ENCODE measurements at places on chromosomes 4 and X.

- peak; percentile 55 for DNase-seq
Measured at GRCh38 chr4:121720109-121720508, 23.3 kb upstream of the ANXA5 start.

GRCh38 chrX:134002921-134003615 lies 17.7 kb upstream of the GPC3 start:
- DNase-seq: no peak

DNA sequence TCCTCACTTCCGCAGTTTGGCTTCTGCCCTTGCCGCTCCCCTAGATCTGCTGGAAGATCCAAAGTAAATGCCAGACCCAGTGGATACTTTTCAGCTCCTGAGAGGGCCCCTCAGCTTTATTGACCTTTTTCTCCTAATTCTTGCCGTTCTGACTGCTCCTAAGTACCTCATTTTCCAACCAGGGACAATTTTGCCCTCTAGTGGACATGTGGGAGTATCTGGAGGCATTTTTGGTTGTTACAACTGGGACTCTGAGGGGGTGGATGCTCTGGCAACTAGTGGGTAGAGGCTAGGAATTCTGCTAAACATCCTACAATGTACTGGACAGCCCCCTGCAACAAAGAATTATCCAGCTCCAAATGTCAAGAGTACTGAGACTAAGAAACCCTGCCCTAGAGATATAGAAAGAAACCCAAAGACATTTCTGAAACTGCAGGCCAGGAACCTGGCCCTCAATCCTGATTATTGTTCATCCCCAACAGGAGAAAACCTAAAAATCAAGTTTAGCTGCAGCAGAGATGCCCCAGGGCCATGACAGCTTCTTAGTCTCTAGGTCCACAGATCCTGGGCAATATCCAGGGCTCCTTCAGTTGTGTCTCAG lies 3.4 kb downstream of the TEX13B start:
- peak; percentile 23 for DNase-seq

DNA sequence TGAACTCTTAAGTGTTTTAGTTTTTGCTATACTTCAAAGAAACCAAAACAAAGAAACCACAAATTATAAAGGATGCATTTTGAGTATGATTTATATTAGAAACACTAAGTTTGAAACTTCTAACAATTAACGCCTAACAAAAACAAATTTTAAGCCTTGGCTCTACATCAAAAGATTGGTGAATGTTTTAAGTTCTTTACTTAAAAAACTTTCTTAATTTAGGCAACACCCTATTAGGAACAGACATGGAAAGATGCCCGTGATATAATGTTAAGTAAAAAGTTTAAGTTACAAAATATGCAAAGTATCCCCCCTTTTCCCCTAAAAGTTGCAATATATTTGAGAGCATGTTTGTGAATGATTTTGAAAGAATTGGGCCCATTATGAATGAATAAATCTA lies 21.2 kb downstream of the PROM1 start:
- DNase-seq: no peak

DNA sequence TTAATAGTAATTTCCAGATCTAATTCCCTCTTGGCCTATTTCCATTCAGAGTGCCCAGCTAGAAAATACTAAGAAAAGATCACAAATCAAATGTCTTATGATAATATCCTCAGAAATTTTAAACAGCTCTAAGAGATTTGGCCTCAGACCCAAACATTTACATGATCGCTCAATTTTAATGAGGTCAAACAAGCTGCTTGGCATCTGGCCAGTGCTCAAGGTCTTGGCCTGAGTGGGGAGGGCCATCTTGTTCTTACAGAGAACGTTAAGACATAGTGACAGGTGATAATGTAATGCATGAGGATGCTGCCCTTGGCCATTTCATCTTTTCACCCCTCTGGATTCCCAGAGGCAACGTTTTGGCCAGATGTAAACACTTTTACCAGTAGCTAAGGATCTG lies 159.2 kb upstream of the SLC7A11 start:
- peak; percentile 40 for DNase-seq

DNA sequence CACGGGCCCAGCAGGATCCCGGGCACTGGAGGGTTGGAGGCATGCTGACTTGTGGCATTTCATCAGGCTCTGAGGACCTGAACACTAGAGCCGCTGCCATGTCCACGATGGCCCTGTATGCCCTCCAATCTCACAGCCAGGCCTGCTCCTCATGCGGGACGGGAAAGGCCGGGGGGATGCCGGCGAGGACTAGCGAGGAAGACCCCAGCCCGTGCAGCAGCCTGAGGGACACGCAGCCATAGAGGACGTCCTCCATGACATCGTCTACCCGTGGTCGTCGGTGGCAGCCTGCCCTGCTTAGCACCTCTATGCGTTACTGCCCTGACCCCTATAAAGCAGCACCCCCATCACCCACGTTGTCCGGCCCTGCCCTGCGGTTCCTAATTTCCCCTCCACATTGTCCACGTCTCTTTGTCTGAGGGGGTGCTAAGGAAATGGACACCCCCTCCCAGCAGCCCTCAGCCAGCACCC lies 32.6 kb downstream of the HMX1 start:
- DNase-seq: no peak

- no peak for DNase-seq
Measured at GRCh38 chr4:138238521-138239292, 3.4 kb downstream of the SLC7A11 start.

DNA sequence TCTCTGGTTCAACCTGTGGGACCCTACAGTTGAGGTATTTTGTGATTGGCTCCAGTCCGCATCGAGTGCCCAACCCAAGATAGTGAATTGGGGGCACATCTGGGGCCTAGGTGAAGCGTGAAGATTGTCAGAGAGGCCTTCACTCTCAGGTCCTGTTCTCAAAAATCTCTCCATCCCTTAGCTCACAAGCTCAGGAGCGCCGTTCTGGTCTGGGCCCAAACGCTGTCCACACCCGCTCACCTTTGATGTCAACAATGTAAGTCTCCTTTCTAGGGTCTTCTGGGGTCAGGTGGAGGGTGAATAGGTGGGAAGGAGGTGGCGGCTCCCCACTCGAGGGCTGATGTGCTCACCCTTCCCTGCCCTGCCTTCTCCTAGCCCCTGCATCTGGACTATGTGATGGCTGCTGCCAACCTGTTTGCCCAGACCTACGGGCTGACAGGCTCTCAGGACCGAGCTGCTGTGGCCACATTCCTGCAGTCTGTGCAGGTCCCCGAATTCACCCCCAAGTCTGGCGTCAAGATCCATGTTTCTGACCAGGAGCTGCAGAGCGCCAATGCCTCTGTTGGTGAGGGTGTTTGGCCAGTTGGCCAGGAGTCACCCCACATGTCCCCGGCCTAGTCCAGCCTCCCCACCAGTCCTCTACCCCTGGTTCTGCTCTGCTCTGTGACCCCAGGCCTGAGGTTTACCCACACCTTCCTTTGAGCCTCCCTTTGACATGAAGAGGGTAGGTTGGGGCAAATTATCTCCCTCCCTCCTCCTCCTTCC lies 7.6 kb upstream of the CDK16 start:
- DNase-seq: no peak

DNA sequence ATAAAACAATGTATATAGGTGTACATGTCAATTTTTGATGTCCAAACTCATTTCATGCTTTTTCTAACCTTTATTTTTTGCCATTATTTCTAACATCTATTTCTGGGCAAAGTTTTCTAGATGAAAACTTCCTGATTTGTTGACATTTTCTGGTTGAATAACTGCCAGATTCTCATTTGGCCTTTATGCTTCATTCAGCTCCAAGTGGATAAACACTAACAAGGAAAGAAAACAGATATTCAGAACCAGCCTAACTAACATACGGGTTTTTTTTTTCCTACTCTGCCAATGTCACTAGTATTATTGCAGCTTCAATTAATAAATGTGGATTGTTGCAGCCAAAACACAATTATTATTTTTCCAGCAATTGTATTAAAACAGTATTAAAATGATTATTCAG lies 50.9 kb upstream of the RAP1GDS1 start:
- DNase-seq: no peak

- DNase-seq: peak; percentile 71
Measured at GRCh38 chrX:48971249-48972219, at the start of gene KCND1. TSS of gene KCND1 (minus strand) at chrX:48971844. CDS start at chrX:48970271, 1,573 bp downstream.

- peak; percentile 25 for DNase-seq
Measured at GRCh38 chrX:111100191-111100590, 4.2 kb downstream of the PAK3 start.

GRCh38 chr4:172584816-172585215 lies 583.8 kb upstream of the GALNT7 start:
- no peak for DNase-seq

DNA sequence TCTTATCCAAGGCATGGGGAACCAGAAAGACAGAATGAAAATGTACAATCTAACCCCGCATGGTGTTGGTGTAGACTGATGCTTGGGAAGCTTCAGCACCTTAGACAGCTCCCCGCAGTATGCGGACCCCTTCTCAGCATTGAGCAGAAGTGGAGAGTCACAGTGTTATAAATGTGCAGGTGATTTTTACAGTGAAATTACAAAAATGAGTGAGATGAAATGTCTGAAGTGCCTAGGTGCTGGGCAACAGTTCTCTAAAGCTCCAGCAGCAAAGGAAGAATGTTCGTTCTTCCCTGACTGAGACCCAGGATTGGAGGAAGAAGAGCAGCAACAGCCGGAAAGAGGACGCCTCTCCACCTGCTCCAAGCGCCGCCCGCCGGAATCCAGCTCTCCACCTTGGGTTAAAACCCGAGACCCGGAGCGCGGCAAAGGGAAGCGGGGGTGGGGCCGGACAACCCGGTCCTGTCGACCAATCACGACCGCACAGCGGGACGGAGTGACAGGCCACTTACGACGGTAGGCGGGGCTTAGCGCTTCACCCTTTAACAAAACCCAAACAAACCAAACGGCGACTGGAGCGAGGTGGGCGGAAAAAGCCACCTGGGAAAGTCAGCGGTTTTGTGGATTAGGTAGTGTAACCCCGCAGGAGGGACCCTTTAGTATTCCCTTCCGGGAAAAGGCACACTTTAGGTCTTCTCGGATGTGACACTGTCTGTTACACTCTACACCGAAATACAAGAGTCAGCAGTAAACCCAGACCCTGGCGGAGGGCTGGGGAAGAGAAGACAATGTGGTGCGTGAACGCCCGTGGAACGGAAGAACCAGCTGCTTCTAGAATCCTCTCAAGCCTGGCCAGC lies at the start of gene GLRA3:
GLRA3 (minus strand) TSS at position 403 of the 857 bp plus-strand sequence. CDS start 436 bp downstream, outside the sequence.
- peak; percentile 10 for DNase-seq

- no peak for DNase-seq
Measured at GRCh38 chrX:125532411-125533089, 212.9 kb downstream of the TEX13C start.

GRCh38 chrX:108134724-108135123 lies 43.1 kb downstream of the ATG4A start:
- no peak for DNase-seq

- DNase-seq: no peak
Measured at GRCh38 chrX:100674705-100675104, 30.7 kb downstream of the SRPX2 start.

DNA sequence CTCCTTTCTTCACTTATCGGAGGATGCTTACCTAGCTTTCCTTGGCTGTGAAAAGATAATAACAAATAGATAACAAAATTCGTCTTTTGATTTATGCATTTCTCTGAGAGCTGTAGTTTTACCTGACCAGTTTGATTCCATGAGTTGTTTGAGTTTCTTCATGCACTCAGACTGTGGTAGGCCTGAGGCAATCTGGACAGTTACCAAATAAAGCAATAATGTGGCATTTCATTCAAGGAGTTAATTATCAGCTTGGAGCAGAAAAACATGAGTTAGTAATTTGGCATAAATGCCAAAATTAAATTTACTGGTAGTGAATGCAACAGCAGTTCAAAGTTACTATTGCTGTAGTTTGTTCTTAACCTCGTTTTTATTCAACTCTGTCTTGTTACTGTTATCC lies 53.5 kb downstream of the FABP2 start:
- DNase-seq: peak; percentile 42

DNA sequence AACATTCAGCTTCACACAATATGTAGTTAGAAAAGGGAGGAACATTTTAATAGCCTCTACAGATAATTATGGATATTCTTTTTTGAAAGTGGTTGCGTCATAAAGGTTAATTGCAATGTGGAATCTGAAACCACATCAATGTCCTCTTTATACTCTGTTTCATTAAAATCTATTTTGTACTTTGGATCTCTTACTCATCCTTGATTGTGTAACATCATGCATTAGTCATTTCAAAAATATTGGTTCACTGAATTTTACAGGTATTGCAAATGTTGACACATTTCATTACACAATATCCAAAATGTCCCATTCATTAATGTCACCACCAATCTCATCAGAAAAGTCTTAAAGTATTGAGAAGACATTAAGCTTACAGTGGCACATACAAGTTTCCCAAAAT lies 62.7 kb upstream of the USP9X start:
- DNase-seq: peak; percentile 45

DNA sequence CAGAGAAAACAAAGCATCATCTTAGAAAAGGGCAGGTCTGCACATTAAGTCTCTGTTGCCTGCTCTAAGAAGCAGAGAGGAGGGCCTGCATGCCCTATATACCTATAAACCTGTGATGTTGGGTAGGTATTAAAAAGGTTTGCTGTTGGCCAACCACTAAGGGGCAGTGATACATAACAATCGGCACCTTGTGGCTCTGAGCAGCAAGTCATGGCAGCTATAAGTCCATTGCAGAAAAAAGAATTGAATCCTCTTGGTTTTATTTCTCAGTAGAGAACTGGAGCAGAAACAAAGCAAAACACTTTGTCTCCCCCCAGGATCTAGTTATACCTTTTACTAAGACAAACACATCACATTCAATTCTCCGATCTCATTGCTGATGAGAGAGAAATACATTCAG lies 1364.4 kb downstream of the STIM2 start:
- DNase-seq: peak; percentile 71

- no peak for DNase-seq
Measured at GRCh38 chrX:113136836-113137235, 296.2 kb upstream of the AMOT start.

- no peak for DNase-seq
Measured at GRCh38 chr4:168839758-168840391, 170.2 kb downstream of the CBR4 start.

GRCh38 chr4:155973639-155974475 lies 20.2 kb upstream of the CTSO start:
- peak; percentile 39 for DNase-seq

- DNase-seq: no peak
Measured at GRCh38 chr4:110867251-110867960, 244.5 kb upstream of the PITX2 start.

GRCh38 chr4:26334366-26334765 lies 13.6 kb downstream of the RBPJ start:
- no peak for DNase-seq

DNA sequence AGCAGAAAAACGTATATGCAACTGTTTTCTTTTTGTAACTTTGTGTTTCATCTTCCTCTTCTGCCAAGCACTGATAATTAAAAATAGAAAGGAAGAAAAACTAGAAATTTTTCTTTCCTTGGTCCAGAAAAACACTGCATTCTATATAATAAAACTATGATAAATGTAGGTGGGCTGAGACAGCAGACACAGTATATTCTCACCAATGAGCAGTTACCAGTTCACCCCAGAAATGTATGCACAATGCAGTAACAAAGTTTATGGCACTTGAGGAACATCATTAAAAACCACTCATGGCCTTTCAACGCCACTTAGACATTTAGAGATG lies 79.4 kb downstream of the FAT1 start:
- no peak for DNase-seq

DNA sequence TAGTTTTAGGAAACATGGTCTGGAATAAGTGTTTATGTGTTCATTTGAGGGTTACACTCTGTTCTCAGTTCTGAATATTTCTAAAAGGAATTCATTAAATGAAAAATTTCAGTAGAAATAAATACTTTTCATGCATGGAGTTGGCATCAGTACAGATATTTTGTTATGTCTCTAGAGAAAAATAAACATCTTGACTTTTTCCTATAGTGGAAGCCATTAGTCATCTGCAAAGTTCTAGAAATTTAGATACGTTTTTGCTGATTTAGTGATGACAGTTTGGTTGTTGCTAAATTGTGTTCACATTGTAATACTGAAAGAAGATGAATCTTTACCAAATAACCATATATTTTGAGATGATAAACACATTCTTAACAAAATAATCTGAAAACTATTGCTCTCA lies 268.2 kb upstream of the TEX13A start:
- no peak for DNase-seq

Data from EH (cell line).